ENCODE measurements at places on chromosomes 2 and 18.

DNA sequence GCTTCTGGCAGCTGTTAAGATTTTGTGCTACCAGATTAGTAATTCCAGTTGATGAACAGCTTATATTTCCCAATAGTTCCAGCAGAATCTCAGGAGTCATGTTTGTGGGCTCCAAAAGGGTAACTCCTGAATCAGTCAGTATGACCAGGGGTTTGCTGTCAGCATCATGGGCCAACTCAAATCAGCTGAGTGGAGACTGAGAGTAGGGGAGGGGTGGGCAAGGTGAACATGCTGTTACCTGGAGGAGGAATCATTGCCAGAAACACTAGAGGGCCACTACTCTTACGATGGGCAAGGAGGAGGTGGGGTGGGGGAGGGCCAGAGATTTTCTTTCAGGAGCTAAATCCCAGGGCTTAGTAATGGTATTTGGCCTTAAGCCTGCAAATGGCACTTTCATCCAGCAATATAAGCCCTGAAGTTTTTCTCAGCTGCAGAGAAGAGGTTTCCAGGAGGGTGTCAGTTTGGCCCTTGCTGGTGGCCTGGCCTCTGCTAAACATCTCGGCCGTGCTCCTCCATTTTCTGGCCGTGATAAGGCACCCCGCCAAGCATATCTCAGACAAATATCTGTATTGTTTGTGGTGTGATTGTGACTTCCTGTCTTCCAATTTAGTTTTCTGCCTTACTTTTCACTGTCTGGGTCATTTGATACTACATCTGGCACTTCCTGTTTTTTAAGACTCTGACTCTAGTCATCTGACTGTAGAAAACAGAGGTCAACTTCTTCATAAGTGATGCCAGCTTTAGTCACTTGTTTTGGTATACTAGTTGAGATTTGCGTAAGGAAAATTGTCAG is 120.5 kb upstream of the CXCR4 start:
- DNase-seq = no peak

DNA sequence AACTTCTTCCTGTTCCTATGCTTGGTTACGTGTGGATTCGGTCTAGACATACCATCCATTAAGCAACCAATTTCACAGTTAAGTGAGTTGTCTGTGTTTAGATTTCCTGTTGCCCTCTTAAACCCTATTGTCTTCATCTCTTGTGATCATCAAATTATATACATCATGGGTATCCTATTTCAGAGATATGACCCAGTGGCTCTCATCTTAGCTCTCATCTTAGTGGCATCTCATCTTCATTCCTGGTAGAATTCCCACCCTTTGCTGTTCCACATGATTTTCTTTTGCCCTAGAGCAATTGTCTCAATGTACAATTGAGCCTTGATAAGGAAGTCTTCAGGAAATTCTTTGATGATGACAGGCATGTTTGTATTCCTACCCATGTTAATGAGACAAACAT is 29.4 kb upstream of the FN1 start:
- DNase-seq = no peak

- no peak for DNase-seq
Observed at GRCh38 chr2:2834105-2834504, 503.0 kb upstream of the MYT1L start.

- DNase-seq = no peak
Observed at GRCh38 chr2:215238485-215239098, 73.3 kb upstream of the ATIC start.

DNA sequence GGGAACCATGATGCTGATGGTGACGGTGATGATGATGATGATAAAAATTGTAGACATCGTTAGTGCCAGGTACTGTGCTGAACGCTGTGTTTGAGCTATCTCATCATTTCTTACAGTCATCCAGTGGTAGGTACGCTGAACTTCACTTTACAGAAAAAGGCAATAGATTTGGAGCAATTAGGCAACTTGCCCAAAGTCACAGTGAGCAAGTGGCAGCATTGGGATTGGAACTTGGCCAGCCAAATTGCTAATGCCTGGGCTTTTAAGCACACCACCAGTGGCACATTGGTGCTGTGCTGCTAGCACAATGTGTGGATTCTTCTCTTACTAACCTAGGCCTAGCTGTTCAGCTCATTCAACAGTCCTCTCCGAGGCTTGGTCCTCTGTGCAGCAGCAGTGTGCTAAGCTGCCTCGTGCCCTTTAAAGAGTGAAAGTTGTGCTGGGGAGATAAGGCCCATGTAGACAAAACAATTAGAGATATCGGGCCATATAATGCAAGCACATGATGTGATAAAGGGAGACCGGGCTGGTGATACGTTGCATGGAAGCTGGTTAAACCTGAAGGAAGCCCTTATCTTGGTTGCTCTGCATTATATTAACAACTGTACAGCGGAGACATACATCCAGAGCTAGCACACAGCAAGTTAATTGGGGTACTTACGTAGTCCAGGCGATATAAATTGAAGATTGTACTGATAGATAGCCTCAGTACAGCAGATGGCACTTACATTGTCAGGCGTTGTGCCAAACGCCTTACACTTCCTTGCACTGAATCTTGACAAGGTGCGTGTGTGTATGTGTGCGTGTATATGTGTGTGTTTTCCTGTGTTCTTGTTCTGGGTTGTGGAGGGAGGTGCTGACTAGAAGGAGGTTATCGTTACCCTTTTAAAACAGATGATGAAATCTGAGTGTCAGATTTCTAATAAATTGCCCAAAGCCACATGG is 28.4 kb downstream of the HK2 start:
- DNase-seq = no peak

DNA sequence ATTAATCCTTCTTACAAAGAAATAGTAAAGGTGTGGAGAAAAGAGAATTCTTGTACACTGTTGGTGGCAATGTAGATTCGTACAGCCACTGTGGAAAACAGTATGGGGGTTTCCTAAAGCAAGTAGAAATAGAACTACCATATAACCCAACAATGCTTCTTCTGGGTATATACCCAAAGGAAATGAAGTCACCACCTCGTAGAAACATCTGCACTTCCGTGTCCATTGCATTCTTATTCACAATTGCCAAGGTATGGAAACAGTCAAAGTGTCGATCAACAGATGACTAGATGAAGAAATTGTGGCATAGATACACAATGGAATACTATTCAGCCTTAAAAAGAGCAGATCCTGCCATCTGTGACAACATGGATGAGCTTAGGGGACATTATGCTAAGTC is 93.4 kb upstream of the TGIF1 start:
- no peak for DNase-seq

DNA sequence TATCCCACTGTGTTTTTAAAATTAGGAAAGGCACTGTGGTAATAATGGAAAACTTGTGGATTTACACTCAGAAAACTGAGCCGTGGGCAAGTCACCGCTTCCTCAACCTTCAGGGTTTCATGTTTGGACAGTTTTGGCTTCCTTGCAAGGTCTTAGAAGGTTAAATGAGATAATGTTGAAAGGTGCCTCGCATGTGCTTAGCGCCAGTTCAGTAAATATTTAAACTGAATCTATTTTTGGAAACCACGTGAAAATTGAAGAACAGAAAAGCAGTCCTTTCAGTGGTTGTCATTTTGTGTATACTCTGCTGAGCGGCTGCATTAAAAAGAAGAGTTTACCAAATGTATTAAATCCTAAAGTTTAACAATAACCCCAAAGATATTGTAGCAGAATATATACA is 15.2 kb upstream of the AGAP1 start:
- DNase-seq = no peak

GRCh38 chr2:197782126-197782525 is 3.0 kb downstream of the BOLL start:
- no peak for DNase-seq

- no peak for DNase-seq
Observed at GRCh38 chr2:200705305-200706041, 106.2 kb upstream of the BZW1 start.

DNA sequence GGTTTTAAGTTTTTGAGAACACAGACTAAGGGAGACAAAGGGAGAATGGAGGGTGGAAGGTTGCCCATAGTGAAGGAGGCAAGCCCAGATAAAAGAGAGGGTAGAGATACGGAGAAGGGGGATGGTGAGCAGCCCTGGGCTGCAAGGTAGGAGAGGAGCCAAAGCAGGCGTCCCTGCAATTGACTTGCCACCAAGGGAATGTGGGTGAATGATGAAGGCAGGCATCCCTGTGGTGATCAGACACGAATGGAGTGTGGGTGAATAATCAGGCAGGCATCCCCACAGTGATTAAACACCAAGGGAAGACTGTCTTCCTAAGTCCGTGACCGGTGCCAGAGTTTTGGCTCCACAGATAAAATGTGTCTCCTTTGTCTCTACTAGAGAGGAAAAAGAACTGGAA is 16.5 kb upstream of the ALPK2 start:
- no peak for DNase-seq

- no peak for DNase-seq
Observed at GRCh38 chr2:209578394-209579001, 154.7 kb downstream of the MAP2 start.

All from stimulated activated CD8-positive, alpha-beta memory T cell treated with anti-CD3 and anti-CD28 coated beads, Interleukin-15, amount 100 ng/mL, for 24 hours (primary cell).